Activated gamma-delta T cell treated with anti-CD3 and anti-CD28 coated beads, Interleukin-2, amount 50 U/mL, for 16 hours (primary cell): ENCODE measurements at places on chromosomes 13 and 19.

GRCh38 chr13:76231522-76232167 lies 595.5 kb downstream of the LMO7 start:
- DNase-seq: no peak

DNA sequence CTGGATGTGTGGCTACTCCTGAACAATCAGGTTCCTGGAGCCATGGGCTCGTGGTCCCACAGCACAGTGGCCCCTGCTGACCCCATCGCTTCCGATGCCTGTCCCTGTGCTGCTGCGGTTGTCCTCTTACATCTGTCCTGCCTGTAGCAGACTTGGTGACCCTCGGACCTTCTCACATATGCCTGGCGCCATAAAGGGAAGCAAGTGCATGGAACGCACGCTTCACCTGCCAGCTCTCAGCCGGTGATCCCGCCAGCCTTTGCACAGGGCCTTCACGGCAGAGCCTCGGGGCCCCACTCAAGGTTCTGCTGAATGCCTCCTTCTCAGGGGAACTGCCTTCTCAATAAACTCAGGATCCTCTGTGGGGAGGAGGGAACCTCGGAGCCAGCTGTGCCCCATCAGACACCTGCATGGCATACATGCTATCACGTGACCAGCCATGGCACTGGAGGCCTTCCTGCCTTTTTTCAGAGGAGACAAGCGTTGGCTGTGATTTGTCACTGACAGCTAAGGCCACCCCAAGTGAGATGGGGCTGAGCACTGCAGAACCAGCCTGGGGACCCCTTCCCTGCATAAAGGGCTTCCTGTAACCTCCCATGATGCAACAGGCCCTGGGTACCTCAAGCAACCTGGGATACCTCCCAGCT lies 24.3 kb downstream of the PEPD start:
- no peak for DNase-seq

- DNase-seq: no peak
Measured at GRCh38 chr13:21949818-21950429, 279.1 kb downstream of the FGF9 start.

GRCh38 chr13:101449790-101450748 lies 2.4 kb upstream of the ITGBL1 start:
- no peak for DNase-seq

DNA sequence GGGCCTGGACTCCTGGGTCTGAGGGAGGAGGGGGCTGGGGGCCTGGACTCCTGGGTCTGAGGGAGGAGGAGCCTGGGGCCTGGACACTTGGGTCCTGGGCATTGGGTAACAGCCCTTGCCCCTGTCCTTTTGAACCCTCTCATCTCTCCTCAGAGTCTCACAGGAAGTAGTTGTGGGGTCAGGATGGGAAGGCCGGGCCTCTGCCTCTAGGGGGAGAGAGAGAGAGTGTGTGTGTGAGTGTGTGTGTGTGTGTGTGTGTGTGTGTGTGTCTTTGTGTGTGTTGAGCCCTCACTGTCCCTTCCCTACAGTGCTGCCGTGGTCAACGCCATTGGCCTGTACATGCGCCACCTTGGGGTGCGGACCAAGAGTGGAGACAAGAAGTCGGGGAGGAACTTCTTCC lies 10.9 kb downstream of the ARHGEF1 start:
- DNase-seq: no peak

DNA sequence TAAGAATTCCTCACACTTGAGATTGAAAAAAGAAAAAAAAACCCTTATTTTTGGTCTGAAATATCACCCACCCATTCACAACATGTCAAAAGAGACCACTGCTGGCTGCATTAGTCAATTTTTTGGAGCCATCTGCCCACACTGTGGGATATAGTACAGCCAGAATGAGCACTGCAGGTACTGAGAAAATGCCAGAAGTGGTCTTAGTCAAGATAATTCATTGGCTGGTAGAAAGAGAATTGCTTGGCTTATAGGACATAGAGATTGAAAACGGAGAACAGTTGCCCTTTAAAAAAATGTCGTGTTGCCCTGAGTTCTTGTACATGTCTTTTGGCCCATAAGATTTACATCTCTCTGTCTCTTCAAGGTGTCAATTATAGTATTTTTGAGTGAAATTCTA lies 1899.5 kb downstream of the OLFM4 start:
- no peak for DNase-seq

- no peak for DNase-seq
Measured at GRCh38 chr19:19956434-19957075, 55.8 kb downstream of the ZNF93 start.

GRCh38 chr19:35913589-35913988 lies 5.5 kb upstream of the TYROBP start:
- no peak for DNase-seq

DNA sequence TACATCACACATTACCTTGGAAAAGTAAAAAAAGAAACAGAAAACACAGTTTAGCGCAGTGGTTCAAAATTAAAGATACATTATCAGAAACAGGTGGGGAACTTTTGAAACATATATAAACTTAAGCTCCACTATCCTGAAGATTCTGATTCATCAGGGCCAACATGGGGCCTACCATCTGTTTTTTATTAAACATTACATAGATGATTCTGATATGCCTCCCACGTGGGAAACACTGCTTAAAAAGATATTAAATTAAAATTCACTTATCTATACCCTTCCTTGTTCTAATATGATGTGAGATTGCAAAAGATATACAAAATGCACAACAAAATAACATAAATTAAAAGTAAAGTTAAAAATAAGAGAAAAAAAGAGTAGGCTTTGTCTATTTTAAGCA lies 125.0 kb downstream of the VWA8 start:
- DNase-seq: no peak

DNA sequence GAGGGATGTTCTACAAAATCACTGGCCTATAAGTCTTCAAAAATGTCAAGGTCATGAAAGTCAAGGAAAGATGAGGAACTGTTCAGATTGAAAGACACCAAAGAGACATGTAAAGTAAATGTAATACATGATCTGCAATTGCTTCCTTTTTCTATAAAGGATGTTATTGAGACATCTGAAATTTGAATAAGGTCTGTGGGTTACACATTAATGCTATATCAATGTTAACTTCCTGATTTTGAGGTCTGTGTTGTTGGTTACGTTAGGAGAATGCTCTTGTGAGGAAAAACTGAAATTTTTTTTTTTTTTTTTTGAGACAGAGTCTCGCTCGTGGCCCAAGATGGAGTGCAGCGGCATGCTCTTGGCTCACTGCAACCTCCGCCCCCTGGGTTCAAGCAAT lies 197.4 kb downstream of the RGCC start:
- DNase-seq: no peak

DNA sequence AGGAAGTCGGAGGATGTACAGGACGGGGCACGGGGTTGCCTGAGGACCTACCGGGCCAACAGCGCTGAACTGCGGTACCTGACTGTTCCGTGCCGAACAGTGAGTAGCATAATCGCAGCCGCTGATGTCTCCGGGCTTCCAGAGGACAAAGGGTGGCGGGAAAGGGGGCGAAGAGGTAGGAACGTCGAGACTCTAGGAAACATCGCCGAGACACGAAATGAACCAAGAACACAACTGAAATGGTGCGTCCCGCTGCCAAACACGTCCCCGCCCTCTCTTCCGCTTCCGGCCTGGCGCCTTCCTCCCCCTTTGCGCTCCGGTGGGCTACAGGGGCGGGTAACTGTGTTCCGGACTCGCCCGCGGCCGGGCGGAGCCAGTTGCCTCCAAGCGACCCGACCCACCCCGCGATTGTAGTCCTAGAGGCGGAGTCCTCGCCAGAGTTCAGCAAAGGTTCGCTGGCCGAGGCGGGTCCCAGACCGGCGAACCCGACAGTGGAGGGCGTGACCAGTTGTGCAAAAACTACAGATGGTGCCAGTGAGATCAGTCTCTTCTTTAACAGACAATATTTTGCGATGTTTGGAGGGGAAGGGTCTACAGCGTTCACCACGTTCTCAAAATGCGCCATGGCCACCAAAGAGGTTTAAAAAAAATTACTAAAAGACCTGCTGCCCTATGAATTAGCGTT lies at the start of gene MRPS31:
TSS of gene MRPS31 (minus strand) at position 257 of the 685 bp plus-strand sequence. CDS start at position 203, 54 bp downstream.
- DNase-seq: peak; percentile 93

GRCh38 chr13:112703449-112704284 lies 13.8 kb downstream of the ATP11A start:
- no peak for DNase-seq

DNA sequence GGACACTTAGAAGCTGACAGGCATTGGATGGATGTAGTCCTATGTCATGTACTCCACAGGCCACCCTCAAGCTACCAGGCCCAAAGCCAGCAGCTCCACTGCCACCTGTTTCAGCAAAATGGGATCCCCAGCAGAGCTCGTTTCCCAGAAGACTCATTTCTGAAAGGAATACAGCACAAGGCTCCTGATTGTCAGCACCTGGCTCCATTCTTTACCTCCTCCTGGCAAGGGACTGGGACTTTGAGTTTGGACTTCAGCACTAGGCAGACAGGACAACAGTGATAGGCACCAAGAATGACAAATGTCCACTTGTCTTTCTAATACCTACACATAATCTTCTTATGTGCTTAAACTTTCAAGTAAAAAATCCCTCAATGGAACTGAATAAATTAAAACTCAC lies 150.4 kb upstream of the RXFP2 start:
- DNase-seq: no peak

- no peak for DNase-seq
Measured at GRCh38 chr13:31801088-31801487, 61.8 kb downstream of the RXFP2 start.

DNA sequence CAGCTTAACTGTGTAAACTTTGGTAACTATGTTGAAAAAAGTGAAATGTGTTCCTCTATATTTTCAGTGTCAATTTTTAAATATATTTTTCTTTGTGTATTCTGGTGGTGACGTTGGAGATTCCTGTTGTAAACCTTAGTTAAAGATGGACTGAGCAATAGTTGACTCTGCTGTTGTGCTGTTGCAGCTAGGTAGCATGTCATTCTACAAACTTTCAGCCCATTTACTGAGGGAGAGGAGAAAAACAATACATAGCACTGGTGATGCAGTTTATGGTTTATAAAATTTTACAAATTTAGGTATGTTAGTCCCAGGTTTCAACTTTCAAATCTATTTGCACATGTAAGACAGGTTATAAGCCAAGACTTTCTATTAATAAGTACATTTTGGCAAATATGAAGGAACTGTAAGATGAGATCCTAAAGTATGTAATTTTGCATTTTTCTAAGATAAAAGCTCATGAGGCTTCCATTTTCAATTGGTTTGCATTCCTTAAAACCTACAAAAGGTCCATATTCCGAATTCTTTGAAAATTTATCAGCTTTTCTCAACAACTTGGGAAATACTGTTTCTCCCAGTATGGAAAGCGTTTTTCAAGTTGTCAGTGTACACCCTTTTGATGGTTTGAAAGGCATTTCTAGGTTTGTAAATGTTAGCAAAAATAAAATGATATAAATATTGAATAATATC lies 1.5 kb downstream of the NDFIP2 start:
- DNase-seq: no peak

DNA sequence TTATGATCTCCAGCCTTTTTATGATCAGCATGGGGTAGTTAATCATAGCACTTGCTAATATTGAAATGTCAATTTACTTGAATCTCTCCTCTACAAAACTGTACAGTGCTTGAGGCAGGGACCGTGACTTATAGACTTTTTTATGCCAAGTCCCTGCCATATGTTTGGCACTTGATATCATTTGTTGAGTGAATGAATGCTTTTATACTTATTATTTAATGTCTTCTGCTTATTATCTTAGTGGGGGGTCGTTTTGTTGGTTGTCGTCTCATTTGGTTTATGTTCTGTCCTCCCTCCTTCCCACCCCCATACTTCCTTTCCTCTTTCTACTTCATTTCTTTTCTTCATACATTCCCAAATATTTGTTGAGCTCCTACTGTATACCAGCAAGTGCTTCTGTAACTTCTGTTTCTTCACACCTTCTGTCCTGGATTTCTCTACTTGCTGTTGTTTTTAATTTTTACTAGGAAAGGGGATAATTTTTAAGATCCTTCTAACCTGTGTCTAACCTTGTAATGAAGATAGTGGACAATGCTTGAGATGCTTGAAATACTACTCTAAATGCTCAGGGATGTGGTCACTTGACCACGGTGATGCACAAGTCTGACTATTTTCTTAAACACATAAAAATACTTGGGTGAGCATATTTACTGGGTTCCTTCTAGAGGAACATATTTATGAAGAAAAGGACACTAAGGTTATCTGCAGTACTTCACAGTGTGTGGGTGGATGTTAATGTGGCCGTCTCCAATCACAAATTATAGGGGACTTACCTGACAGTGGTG lies 223.8 kb downstream of the TDRD3 start:
- no peak for DNase-seq

- DNase-seq: no peak
Measured at GRCh38 chr13:81394640-81395039, 1053.7 kb upstream of the SPRY2 start.
